CD4-positive, alpha-beta T cell treated with Interferon alpha-2 for 1 hour (primary cell): ENCODE measurements at places on chromosomes 7 and 10.

- no peak for DNase-seq
Measured at GRCh38 chr10:79193694-79194382, 125.1 kb downstream of the ZMIZ1 start.

DNA sequence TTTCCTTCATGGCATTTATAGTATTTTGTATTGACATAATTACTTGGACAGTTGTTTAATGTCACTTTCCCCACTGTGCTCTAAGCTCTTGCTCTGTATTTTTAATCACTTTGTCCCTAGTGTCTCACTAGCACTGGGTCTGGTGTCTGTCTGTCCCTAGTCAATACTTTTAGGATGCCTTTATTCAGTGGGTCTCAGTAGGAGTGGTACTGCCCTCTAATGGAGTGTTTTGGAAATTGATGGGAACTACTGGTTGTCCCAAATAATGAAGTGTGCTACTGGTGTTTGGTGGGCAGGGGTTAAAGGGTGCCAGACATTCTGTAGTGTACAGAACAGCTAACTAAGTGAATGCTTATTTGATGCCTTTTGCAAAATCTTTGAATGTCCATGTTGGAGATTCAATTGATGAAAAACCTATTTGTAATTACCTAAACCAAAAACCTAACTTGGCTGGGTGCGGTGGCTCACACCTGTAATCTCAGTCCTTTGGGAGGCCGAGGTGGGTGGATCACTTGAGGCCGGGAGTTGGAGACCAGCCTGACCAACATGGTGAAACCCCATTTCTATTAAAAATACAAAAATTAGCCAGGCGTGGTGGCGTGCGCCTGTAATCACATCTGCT lies 33.3 kb downstream of the CDK14 start:
- DNase-seq, result peak; percentile 17

DNA sequence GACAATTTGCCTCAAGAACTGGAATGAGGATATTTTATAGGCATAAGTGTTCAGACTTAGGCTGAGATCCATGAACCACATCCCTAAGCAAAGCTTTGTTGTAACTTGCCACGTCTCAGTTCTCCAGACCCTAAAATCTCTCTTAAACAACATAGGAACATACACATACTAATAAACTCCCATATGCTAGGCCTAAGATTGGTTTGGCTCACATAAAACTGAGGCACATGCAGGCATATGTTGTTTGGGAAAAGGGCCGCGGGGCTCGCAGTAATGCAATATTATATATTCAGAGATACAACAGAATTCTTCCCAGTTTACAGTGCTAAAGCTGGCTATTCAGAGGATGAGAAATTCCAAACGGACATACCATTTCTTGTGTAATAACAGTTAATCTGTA lies 61.0 kb downstream of the DOCK4 start:
- no peak for DNase-seq

GRCh38 chr7:27235387-27236311 lies 7.0 kb upstream of the EVX1 start:
- no peak for DNase-seq

- DNase-seq, result no peak
Measured at GRCh38 chr7:54543051-54543488, 895 bp downstream of the VSTM2A start.

DNA sequence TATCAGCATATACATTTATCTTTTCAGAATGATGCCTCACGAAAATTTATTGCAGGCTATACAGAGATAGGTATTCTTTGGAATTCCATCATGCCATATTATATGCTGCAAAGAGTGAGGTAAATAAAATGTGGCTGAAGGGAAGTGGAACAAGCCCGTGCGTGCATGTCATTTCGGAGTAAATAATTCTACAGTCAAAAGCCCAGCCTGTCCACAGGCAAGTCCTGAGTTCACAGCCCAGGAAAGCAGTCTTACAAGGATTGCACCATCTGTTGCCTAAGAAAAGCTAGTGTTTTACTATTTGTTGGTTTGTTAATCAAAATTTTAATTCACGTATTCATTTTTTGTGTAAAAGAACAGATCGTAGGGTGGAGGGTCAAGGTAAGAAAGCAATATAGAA lies 292.4 kb upstream of the AKR1E2 start:
- no peak for DNase-seq

DNA sequence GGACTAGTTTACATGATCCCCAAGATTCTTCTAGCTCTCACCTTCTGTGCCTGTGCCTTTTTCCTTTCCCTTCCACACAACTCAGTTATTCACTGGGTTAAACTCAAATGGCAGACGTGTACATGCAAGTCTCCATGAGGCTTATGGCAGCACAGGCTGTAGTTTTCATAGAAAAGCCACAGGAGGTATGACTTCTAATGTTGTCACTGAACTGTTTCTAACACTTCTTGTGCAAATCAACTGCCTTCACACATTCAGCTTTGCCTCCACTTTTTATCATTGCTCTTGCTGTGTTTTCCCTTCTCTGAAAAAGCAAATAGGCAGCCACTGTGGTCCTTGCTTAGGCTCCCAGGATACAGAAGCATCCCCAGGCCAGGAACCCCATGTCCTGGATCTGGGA lies 5.3 kb upstream of the GIMAP5 start:
- DNase-seq, result no peak

- no peak for DNase-seq
Measured at GRCh38 chr10:46040004-46040403, 6.1 kb downstream of the MSMB start.

DNA sequence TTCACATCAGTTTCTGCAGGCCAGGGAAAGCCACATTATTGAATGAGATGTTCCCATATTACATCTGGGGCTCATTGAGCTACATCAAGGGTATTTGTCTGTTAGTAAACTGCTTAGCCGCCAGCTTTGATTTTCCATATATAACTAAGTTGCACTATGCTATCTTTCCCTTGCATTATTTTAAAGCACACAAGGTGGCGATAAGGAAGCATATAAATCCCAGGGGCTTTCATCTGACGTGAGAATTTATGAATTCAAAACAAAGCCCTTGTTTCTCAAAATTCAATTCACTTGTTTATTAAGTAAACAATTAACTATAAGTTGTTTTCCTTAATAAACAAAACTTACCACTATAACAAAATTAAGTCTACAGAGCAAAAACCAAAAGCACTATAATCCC lies 334.1 kb upstream of the TPK1 start:
- DNase-seq, result no peak

GRCh38 chr10:95447685-95448084 lies 113.5 kb downstream of the SORBS1 start:
- DNase-seq, result no peak

DNA sequence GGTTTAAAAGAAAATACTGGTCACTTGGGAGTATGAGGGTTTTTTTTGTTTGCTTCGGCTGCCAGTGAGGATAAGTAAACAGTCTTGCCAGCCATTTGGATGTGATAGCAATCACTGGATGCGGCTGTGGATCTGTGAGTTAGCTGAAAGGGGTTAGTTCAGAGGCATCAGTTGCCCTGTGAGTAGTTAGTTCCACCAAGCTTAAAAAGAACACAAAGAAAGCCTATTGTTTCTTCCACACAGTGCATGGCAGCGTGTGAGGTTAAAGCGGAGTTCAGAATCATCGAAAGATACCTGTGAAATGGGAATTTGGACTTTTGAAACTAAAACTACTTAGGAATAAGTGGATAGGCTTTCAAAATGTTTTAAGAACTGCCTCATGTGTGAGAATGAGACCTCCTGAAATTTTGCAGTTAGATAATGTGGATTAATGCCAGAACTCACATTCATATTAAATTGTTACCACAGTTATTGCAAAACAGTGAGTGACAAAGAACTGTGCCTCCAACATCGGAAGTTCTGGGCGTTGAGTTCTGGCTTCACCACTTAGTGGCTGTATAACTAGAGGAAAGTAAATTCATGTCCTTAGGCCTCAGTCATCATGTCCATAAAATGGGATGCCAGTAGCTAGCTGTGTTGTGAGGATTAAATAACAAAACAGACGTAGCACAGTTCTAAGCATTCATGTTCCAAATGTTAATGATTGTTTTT lies 31.3 kb downstream of the KIAA1217 start:
- no peak for DNase-seq
